ENCODE measurements at places on chromosomes 12 and 14.

GRCh38 chr12:79023261-79023660 lies 158.7 kb downstream of the SYT1 start:
- DNase-seq = no peak

- no peak for DNase-seq
Measured at GRCh38 chr12:126418400-126418799, 1353.2 kb downstream of the AACS start.

DNA sequence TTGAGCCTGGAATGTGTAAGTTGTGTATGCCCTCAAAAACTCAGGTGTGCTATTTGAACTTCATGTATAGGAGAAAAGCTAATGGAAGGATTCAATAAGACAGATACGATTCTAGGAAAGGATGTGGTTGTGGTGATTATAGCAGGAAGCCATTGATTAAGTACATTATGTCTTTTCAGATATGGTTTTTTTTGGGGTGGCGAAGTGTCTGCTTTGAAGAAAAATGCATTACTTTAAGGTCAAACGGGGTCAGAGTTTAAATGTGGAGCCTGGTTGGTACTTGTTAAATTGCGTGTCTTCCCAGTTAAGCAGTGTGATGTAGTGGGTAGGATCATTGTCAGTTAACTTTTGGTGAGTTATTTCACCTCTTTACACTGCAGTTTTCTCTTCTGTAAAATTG lies 13.0 kb upstream of the NUP107 start:
- no peak for DNase-seq

DNA sequence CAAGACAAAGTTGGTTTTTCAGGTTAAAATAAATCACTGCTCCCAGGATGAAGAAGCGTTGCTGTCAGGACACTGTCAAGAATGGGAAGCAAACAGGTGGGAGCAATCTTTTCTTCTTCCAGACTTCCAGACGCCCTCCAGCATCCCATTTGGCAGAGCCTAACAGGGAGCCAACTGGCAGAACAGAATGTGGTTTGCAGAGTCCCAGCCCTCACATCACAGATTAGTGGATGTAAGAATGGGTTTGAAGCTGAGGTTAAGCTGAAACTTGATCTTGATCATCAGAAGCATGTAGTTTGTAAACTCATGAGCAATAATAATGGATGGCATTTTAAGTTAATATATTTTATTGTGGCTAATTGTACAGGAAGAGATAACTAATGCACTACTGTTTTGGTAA lies 636.4 kb downstream of the SLC6A15 start:
- DNase-seq = no peak

GRCh38 chr14:49306152-49306751 lies 279.9 kb downstream of the RPS29 start:
- DNase-seq = peak; percentile 6

- no peak for DNase-seq
Measured at GRCh38 chr14:64221391-64222003, 72.7 kb downstream of the ESR2 start.

- DNase-seq = no peak
Measured at GRCh38 chr14:50085570-50086320, 30.6 kb downstream of the VCPKMT start.

- DNase-seq = no peak
Measured at GRCh38 chr12:65443038-65443437, 164.6 kb downstream of the MSRB3 start.

DNA sequence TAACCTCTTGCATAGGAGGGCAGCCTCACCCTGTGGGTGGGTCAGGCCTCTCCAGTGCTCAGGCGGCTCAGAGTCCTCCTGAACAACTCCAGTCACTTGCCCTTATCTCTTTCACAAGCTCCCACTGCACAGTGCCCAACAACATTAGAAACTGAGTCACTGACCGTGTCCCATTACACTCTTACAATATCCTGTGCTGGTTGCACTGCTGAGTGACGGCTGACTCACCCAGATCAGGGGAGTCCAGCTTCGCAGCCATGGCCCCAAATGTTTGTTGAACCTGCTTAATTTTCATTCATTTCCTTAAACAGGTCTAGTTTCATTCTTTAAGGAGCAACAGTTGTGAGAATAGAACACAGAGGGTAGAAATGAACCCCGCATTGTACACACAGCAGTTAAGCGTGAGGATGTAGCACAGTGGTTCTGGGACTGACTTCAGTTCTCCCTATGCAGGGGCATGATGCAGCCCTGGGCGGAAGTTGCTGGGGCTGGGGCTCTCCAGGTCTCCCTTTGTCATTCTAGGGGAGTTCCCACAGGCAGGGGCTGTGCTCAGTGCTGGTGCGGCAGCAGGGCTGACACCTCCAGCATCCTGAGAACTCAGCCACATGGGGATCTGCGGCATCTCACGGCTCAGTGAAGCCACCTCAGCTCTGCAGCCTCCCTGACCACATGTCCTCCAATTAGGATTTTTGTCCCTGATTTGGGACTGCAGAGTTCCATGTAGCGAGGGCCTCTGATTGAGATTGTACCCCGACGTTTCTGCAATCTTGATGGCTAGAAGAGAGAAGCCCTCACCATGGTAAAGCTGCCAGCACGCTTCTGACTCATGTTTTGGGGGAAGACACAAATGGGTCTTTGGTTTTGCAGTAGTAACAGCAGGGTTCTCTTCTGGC lies 16.1 kb downstream of the GPR68 start:
- DNase-seq = no peak

GRCh38 chr14:54775486-54776140 lies 127.0 kb downstream of the GCH1 start:
- DNase-seq = no peak

DNA sequence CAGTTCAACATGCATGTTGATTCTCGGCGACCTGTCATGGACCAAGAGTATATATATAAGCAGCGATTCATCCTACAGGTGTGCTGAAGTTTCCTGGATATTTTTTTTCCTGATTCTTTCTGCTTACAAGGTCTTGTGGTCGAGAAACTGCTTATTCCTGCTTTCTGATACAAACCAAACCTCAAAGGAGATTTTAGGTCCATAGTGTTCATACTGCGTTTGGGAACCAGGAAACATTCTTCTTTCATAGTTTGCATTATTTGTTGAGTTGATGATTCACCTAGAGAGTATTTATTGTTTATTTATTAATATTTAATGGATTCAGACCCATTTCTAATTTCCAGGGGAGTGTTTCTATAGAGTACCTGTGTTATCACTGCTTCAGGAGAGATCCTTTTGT lies 70.7 kb upstream of the ASPG start:
- DNase-seq = no peak

GRCh38 chr14:20606190-20606901 lies 15.2 kb upstream of the RNASE12 start:
- DNase-seq = no peak

DNA sequence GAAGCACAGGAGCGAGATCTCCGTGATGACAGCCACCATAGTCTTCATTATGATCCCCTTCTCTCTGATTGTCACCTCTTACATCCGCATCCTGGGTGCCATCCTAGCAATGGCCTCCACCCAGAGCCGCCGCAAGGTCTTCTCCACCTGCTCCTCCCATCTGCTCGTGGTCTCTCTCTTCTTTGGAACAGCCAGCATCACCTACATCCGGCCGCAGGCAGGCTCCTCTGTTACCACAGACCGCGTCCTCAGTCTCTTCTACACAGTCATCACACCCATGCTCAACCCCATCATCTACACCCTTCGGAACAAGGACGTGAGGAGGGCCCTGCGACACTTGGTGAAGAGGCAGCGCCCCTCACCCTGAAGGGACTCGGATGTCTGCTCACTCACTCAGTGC lies 775 bp downstream of the OR10P1 start:
- no peak for DNase-seq

GRCh38 chr12:103771466-103771865 lies 69.6 kb downstream of the NT5DC3 start:
- DNase-seq = peak; percentile 31

DNA sequence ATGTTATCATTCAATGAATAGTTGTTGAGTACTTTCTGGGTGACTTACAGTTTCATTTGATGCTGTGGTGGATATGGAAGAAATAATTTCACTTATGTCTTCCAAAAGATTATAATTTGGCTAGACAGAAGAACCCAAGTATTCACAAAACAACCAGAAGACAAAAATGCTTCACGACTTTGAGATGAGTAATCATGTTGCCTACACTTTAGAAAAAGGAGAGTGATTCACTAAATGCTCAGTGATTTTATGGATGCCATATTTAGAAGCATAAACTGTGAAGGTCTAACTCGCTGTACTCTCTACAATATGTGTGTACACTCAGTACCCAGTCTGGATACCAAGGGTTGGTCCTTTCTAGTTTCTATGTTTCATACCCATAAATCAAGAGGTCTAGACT lies 101.3 kb upstream of the E2F7 start:
- DNase-seq = no peak

DNA sequence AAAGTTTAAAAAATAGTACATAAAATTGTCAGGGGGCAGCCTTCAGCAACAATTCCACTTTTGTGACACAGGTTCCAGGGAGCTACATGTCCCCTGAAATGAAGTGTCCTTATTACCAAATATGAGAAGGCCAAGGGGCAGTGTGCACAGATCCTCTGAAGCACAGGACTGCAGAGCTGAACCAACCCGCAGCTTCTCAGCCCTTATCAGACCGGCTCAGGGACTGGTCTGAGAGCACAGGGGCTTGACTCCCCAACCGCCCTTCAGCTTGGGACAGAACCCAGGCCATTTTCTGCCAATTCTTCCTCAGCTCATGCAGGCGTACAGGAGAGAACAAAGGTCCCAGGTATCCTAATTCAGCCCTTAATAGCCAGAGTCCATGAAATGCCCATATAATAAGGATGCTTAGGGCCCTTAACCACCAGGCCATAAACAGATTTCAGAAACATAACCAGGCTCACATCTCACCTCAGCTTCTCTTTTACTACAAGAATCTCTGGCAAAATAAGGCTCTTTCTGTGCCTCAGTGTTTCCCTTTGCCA lies 221.3 kb downstream of the ANO2 start:
- no peak for DNase-seq

- DNase-seq = no peak
Measured at GRCh38 chr14:73253721-73254120, 16.4 kb downstream of the PAPLN start.

DNA sequence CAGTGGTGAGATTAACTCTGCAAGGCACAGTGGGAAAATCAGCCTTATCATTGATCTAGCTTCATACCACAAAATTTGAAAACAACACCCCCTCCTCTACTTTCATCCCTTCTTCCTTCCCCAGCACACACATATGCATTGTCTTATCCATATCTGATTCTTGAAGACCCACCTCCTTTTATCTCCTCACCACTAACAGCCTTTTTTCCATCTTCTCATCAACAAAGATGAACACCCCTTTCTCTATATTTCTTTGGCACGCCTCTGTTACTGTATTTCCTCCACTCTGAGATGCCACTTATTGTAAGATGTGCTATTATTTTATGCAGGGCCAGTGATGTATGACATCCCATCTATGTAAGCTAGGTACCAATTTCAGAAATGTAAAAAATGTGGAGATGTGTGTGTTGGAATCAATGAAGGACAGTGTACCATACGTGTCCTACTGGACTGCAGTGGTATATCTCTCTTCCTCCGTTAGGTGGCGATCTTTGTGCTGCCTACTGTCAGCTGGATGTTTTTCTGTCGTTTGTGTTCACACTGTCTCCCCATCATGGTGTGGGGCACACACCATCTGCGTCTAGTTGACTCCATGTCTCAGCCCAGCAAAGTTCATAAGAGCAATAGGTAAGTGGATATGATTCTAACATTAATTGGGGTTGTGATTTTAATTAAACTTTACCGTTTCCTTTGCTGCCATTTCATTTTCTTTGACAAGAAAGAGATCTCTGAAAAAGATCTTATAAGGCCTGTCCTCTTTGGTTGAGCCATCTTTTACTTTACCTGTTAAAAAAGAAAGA lies 24.0 kb downstream of the CCDC38 start:
- DNase-seq = no peak

- no peak for DNase-seq
Measured at GRCh38 chr12:67437011-67437410, 167.9 kb downstream of the CAND1 start.

- DNase-seq = no peak
Measured at GRCh38 chr12:63922474-63922873, 78.0 kb downstream of the SRGAP1 start.

DNA sequence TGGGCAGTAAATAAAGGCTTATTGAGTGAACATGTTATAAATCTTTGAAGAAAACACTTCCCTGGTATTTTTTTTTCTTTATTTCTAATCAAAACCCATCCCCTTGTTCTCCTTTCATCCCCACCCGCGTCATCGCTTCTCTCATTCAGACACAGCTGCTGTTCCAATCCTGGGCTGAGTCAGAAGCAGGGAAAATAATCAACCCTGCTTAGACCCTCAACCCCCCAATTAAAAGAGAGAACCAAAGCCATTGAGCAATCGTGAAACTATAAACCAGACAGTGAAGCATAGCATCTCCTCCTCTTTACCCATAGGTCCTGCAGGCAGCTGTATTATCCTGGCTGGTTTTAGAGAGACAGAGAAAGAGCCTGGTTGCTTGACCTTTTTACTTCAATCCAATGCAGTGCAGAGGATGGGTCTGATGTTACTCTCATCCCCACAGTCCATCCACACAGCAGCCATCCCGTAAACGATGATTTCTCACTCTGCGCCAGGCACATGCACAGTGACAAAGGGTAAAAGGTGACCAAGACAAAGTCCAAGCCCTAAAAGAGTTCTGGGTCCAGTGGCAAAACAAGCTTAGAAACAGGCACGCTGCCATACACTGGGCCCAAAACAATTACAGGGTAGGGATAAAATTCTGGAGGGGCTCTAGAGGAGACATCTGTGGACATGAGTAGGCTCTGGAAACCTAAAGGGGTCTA lies 238.3 kb downstream of the GALC start:
- no peak for DNase-seq

GRCh38 chr14:80523518-80524117 lies 312.3 kb upstream of the DIO2 start:
- DNase-seq = no peak

- DNase-seq = no peak
Measured at GRCh38 chr14:68630611-68631393, 162.1 kb downstream of the ZFP36L1 start.

DNA sequence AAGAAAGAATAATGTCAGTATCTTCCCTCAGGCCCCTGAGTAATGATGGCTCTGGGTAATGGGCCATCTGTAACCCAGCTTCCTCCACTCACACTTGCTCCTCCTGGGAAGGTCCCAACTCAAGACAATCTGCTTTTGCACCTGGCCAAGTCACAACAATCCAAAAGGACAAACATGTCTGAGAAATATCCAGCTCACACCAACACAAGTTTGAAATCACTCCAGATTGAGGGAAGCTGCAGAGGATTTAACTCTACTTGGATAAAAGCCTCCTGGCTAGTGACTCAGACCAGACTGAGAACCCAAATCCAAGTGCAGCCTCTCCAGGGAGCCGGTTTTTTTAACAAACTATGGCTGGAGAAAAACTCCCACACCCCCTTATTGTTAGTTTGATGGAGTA lies 34.2 kb downstream of the RTRAF start:
- peak; percentile 72 for DNase-seq
